Stromal cell of bone marrow (primary cell): ENCODE measurements at places on chromosomes 13 and 19.

DNA sequence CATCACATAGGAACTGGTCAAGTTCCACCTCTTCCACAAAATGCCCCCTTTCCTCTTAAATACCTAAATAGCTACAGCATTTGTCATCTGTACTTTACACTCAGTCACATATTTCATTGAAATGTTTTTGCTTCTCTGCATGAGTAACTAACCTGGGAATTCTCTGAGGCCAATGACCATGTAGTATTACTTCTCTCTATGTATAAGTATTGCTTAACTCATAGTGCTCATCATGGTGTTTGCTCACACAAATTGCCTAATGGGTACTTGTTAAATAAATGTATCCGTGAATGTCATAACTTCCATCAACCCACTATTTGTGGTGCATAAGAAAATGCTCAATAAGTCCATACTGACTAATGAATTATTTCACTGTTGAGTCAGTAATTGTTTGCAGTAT lies 115.5 kb downstream of the FGF14 start:
- peak; percentile 63 for DNase-seq

- DNase-seq = no peak
Observed at GRCh38 chr13:91228108-91228507, 119.4 kb upstream of the MIR17HG start.

DNA sequence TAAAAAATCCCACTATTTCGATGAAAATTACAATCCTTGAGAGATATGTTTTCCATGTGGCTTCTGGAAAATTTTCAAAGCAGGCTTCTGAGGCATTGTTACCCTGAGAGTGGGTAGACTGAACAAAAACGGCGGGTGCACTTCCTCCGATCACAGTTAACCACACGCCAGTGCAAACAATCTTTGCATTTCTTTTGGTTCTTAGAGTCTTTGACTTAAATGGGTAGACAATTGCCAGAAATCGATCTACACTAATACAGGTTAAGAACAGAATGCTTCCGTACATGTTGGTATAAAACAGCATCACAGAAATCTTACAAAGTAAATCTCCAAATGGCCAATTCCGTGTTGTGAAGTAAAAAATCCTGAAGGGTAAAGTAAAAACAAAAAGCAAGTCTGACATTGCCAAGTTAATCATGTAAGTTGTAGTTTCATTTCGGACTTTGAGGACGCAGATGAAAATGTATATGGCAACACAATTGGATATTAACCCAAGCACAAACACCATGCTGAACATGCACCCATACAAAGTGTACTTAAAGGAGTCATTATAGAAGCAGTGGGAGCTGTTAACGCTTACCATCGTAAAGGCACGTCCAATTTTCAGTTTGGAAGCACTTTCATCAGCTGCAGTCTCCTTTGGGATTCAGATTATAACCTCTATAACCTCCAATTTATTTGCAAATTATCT lies 927 bp downstream of the LPAR6 start:
- DNase-seq = no peak

- no peak for DNase-seq
Observed at GRCh38 chr13:40221460-40222201, 444.8 kb downstream of the FOXO1 start.

DNA sequence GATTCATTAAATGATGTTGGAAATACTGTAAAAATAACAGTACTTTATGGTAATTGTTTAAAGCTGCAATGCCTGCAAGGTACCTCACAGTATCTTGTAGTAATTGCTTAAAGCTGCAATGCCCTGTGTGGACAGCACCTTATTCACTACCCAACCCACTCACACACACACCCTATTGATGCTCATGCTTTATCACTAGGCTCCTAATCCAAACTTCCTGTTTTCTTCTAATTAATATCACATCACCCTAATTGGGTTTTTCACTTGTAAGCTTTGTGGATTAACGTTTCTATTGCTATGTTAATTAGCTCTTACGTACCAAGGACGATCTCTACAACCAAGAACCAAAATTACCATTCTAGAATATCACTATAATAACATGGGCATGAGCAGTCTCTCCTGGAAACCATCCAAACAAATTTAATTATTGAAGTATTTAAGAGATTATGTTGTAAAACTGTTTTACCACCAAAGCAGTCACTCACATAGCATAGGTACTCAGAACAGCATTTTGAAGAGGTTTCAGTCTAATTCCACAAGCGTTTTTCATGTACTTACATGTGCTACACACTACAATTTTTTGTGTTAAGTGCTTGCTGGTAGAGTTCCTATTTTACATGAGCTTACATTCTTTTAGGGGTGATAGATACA lies 303.8 kb downstream of the PCDH9 start:
- DNase-seq = no peak

DNA sequence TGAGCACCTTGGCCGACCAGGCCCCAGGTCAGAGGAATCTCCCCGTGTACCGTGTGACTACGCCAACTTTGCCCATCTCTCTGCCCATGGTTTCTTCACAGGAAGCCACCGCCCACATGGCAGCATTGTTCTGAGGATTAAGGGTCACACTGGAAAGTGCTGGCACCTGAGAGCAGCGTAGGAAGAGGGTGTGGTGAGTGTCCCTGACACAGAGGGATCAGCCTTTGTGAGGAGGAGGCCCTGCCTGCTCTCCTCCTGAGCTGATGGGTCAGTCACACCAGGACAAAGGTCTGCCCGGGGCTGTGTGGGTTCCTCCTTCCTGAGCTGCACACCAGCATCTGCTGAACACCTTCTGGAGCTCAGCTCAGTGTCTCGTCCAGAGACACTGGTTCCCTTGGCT lies 32.2 kb upstream of the SLC15A1 start:
- no peak for DNase-seq

- DNase-seq = no peak
Observed at GRCh38 chr13:51235186-51235585, 13.0 kb downstream of the FAM124A start.

- DNase-seq = peak; percentile 25
Observed at GRCh38 chr19:13212759-13213330, 62.6 kb downstream of the IER2 start.

- DNase-seq = no peak
Observed at GRCh38 chr19:30563691-30564090, 191.5 kb downstream of the ZNF536 start.

DNA sequence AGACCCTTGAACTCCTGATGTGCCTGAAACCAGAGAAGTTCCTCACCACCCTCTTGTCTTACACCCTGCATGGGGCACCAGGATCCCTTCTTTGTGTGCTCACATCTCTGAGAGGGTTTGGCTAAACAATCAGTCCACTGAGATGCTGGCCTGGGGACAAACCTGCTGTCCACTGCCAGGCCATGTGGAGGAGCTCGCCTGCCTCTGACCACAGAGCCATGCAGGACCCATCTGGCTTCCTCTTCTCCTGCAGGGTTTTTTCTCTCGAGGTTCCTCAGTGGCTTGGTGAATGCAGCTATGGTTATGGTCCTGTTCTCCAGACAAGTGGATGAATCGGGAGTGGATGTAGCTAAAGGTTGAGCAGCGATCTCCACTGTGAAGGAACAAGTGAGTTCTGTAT lies 49.1 kb upstream of the MEDAG start:
- no peak for DNase-seq

- DNase-seq = no peak
Observed at GRCh38 chr19:50912727-50913716, 1.8 kb upstream of the KLK4 start.

GRCh38 chr13:106372199-106373155 lies 163.0 kb downstream of the EFNB2 start:
- no peak for DNase-seq

GRCh38 chr19:13503570-13504235 lies 2.6 kb downstream of the CACNA1A start:
- DNase-seq = no peak

DNA sequence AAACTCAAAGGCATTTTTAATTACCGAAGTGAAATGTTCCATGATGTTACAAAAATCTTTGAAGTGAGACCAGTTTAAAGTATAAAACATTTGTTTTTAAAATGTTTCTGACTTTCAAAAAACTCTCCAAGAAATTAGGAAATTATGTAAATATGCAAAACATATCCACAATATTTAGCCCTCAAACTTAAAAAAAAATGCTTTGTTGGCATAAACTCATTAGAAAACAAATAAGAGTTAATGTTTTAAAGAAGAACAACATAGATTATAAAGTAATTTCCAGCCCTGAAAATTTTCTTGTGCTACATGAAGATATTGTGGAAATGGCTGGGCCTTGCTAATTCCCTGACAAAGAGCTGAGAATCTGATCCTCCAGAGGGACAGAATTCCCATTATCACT lies 199.7 kb upstream of the STARD13 start:
- DNase-seq = no peak

DNA sequence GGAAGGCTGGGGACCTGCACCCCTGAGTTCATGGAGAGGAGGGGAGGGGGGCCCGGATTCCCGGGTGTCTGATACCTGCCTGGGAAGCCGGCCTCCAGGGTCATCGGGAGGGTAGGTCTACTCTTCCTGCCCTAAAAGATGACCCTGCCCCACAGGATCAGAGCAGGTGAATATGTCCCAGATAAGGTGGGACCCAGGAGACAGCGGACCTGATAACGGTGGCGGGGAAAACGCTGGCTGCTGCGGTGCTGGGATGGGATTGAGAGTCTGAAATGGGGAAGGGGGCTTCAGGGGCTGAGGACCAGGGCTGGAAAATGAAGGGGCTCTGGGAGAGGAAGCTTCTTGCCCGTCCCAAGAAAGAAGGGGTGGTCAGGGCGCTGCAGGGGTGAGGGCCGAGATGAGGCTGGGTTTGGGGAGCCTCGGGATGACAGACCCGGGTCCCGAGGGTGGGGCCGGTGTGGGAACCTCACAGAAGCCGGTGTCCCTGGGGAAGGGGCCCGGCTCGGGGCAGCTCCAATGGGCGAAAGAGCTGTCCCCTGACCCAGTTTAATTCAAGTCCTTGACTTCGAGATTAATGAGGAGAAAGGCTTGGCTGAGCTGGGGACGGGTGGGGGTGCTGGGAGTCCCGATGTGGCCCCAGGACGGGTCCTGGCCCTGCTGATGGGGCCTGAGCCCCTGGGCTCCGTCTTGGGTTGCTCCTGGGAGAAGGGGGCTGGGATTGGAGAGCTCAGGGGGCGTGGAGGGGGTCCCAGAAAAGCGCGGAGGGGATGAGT lies 823 bp downstream of the TTYH1 start:
- no peak for DNase-seq

DNA sequence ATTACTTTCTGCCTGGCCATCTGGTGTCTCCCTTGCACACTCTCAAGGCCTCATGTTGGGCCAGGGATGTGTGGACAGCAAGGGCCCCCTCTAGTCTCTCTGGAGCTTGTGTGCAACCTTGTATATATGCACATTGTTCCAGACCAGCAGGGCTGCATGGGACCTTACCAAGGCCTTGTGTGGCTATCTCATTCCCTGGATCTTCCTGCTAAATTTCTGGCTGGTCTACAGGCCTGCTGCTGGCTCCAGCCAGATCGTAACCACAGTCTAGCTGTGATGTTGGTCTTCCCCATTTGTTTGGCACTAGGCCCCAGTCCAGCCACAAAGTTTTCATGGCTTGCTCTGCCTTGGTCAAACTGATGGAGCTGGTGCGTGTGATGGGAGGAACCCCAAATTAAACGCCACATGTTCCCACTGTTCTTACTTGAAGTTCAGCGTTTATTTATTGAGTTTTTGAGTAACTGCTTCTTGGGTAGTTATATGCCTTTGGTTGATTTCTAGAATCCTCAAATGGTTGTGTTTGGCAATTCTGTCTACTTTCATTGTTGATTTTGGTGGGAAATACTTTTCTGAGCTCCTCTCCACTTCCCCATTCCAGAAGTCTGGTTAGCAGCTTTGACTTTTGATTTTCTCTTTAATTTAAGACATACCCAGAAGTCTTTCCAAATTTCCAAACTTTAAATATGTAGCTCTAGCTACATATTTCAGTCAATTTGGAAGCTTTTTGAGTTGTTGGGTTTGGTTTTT lies 56.4 kb downstream of the SIPA1L3 start:
- peak; percentile 80 for DNase-seq

DNA sequence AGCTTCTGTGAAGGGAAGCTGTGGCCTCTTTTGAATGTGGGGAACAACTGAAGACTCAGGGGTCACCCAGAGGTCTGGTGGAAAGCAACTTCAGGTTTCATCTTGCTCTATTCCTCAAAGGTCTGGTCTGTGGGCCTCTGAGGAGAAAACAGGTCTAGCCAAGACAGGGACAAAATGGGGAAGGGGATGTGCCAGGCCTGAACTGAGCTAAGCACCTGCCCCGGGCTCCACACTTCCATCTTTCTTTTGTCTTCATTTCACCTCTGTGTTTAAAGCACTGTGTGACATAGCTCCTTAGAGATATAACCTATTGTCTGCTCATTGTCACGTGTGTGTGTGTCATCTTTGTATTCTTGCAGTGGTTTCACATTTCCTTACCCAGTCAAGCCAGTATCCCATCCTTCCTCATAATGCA lies 19.9 kb upstream of the GDF15 start:
- DNase-seq = no peak

GRCh38 chr13:69579351-69579750 lies 528.3 kb upstream of the ATXN8OS start:
- no peak for DNase-seq

DNA sequence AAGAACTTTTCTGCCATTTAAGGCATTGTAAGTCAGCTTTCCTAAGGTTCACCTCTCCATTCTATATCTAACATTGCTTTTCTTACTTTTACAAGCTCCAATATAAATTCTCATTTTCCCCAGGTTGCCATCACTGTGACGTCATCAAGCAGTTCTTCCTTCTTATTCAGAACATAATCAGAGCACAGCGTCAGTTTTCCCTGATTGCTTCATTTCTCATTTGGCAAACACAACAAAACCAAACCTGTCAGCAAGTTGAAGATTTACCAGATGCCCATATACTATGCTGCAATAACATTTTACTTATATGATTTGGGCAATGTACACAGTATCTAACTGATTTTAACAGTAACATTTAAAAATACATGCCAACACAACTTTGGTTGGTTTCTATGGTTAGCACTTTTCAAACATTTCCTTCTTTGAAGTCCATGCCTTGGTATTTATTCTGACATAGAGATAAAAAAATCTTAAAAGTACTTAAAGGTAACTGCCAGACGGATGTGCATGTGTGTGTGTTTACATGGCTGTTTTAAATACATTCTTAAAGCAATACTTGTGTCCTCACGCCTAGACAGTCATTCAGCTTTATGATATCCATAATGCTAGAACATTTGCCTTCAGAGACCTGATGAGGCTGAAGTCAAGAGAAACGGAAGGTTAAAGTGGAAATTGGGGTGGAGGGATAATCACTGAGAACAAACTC lies 264.0 kb downstream of the KLF12 start:
- no peak for DNase-seq
